ENCODE measurements at places on chromosomes 5 and 9. TPM values are rescaled to one million over a fixed set of nuclear protein-coding genes. Genes with fewer than 3 reads are reported as not detected.

GRCh38 chr9:35611230-35611797 is 6.3 kb downstream of the TESK1 start:
- no peak for DNase-seq

- DNase-seq, result no peak
Observed at GRCh38 chr5:167008705-167009104, 1282.7 kb upstream of the WWC1 start.

The OTULINL gene
- 11.4 TPM for total RNA-seq

The CLIC3 gene
- 38.6 TPM for total RNA-seq

DNA sequence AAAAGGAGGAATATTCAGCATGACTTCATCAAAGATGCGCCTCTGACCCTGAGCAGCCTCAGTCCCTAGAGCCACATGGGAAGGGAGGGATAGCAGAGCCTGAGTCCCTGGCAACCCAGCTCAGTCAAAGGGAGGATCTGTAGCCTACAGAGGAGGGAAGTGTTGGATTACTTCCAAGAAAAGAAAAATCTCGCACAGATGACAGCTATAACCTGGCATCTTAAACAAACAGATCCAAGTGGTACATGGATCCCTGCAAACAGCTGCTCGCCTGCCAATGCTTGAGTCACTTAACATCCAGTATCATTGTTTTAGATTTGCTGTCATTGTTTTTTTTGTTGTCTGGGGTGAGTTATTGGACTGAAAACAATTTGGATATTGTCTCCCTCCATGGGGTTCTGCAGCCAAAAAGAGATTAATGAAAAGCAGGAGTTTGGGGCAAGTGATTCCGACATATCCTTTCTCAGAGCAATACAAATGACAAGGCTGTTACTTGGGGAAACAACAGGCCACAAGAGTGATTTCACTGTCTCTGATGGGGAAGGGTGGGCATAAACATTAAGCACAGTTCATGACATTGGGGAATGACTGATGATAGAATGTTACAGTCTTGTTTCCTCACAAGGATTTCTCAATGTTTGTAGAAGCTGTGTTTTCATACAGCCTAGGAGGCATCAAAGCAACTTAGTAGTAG is 153.5 kb upstream of the KIF2A start:
- DNase-seq, result no peak

The FOXE1 gene
- total RNA-seq, result 4.2 TPM

DNA sequence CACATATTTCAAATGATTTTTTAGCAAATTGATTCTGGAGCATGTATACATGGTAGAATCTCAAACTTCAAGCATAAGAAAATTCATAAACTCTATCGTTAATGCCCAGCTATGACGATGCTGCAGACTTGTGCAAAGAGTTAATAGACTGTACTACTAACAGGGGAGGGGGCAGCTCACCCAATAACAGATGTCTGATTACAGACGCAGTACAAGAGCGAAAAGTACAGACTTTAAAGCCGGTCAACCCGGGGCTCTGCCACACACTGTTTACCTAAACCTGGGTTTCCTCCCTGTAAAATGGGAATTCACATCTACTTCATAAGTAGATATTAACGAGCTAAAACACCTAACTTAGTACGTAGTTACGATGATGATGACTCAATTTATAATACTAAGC is 651 bp downstream of the TRIM23 start:
- no peak for DNase-seq

The CARD9 gene
- 2.6 TPM for total RNA-seq

The GALNT10 gene
- 23.0 TPM for total RNA-seq

- no peak for DNase-seq
Observed at GRCh38 chr5:143229426-143229895, 174.0 kb downstream of the NR3C1 start.

The PAIP2 gene
- 87.7 TPM for total RNA-seq

GRCh38 chr5:161471211-161471950 is 75.1 kb downstream of the GABRB2 start:
- no peak for DNase-seq

The CARD6 gene
- total RNA-seq, result 1.4 TPM

GRCh38 chr5:73412597-73412988 is 36.0 kb downstream of the FOXD1 start:
- no peak for DNase-seq

The PCDHGA1 gene
- 0.74 TPM for total RNA-seq

GRCh38 chr5:76165711-76166374 is 82.7 kb downstream of the SV2C start:
- DNase-seq, result no peak

DNA sequence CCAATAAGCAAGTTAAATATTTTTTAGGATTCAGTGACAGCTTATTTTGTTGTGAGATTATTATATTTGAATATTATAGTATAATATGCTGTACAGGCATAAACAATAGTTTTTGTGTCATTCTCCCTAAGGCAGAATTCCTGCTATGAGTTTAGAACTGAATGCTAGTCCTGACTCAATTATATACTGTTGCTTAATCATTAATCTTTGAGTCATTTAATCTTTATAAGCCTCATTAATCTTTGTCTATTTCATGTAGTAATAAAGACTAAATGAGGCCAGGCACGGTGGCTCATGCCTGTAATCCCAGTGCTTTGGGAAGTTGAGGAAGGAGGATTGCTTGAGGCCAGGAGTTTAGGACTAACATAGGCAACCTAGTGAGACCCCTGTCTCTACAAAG is 3.6 kb upstream of the DCP2 start:
- DNase-seq, result no peak

- no peak for DNase-seq
Observed at GRCh38 chr9:117125531-117125930, 289.3 kb downstream of the ASTN2 start.

- no peak for DNase-seq
Observed at GRCh38 chr9:72800328-72800994, 152.4 kb downstream of the ALDH1A1 start.

The ABCA1 gene
- total RNA-seq, result 16.2 TPM

DNA sequence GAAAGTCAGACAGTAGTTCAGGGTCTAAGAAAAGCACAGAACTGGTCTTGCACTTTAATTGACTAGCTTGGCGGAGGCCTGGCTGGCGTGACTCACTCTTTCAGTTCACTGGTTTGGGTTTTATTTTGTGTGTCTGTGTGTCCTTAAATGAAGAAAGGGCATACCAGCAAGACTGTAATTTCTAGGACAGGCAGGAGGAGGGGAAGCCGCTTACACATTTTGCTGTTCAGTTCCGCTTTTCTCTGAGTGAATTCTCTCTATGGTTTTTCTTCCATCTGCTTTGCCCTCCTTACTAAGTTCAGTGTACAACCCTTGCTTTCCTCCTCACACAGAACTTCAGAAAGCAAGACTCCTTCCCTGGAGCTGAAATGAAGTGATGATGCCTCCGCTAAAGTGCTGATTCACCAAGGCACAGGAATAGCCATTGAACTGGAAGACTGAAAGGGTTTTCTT is 150.8 kb downstream of the MEF2C start:
- DNase-seq, result no peak

GRCh38 chr9:13576101-13576500 is 296.6 kb upstream of the MPDZ start:
- DNase-seq, result no peak

- DNase-seq, result no peak
Observed at GRCh38 chr5:68015381-68016302, 199.9 kb upstream of the PIK3R1 start.

DNA sequence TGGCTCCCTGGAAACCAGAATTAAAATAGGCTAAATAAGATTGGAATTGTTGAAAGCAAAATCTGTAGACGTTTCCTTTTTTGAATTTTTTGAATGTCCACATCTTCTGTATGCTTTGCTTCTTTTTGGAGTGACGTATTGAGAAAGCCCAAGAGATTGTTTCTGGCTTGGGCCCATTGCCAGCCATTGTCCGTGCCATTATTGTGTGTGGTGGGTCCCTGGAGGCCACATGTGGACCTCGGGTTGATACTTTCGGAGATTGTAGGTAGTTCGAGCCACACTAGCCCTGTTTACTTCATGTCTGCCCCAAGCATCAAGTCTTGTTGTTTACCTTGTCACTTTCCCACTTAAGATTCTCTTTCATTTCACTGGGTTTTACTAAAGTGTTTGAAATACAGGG is 106.0 kb downstream of the PALM2AKAP2 start:
- DNase-seq, result no peak

The SLC45A2 gene
- total RNA-seq, result 2.1 TPM

The PAIP1 gene
- total RNA-seq, result 79.9 TPM

DNA sequence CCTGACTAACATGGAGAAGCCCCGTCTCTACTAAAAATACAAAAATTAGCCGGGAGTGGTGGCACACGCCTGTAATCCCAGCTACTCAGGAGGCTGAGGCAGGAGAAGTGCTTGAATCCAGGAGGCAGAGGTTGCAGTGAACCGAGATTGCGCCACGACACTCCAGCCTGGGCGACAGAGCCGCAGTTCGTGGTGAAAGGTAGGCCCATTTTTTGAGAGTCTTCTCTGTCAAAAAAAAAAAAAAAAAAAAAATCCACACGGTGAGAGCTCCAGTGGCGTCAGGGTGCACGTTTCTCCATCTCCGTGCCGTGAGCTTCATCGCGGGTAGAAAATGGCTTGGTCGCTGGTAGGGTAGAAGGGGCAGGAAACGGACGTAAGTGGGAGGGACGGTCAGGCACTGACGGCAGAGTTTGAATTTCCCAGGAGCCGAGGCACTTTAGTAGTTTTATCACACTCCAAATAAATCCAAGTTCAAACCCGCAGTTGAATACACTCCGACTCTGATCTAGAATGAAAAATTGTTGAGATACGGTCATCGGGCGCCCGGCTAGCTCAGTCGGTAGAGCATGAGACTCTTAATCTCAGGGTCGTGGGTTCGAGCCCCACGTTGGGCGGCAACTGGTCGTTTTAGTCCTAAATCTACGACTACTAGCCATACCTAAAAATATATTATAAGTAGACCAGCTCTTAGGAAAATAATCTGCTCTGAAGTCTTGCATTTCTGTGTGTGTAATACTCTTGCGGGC is 2.4 kb upstream of the TRIM7 start:
- no peak for DNase-seq

- no peak for DNase-seq
Observed at GRCh38 chr9:92989561-92989960, 42.2 kb downstream of the FGD3 start.

The F2R gene
- 8.5 TPM for total RNA-seq

The HAVCR2 gene
- total RNA-seq, result 0.10 TPM
